Activated CD4-positive, alpha-beta memory T cell treated with anti-CD3 and anti-CD28 coated beads, Interleukin-2, amount 10 ng/mL, durations not matched to agents 7 days and 5 days (primary cell): ENCODE measurements at places on chromosomes 16 and 17.

- DNase-seq = no peak
- no peaks in the 10 kb centered on the region for H3K27me3 ChIP-seq
- peaks cover 23% of the 10 kb centered on the region for H3K4me1 ChIP-seq
- H3K4me3 ChIP-seq = no peak overlapping the region
These were observed 23.0 kb downstream of the SLC35G3 start for GRCh38 chr17:35170968-35171771.

GRCh38 chr16:66691234-66691633 is 5.3 kb downstream of the CMTM4 start:
- no peaks in the 10 kb centered on the region for H3K36me3 ChIP-seq
- H3K27ac ChIP-seq = no peak overlapping the region
- DNase-seq = no peak
- peaks cover 13% of the 10 kb centered on the region for H3K4me1 ChIP-seq
- no peak overlapping the region for H3K4me3 ChIP-seq
- peaks cover 15% of the 10 kb centered on the region for H3K27me3 ChIP-seq

DNA sequence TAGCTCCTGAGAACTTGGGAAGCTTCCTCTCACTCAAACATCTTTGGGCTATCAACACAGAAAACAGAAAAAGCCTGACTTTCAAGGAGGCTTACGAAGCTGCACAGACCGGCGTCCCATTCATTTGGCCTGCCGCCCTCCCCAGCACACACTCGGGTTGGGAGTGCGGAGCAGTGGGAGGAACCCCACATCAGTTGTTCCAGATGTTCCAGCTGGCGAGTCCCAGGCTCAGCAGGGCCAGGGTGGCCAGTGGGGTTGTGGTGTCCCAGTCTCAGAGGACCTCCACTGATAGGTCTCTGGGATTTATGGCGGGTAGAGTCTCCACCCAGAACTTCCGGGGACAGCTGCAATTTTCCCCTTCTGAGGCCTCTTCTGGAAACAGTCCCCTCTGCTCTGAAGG is 43.1 kb upstream of the DLX4 start:
- DNase-seq = no peak
- H3K4me1 ChIP-seq = no peaks in the 10 kb centered on the region

DNA sequence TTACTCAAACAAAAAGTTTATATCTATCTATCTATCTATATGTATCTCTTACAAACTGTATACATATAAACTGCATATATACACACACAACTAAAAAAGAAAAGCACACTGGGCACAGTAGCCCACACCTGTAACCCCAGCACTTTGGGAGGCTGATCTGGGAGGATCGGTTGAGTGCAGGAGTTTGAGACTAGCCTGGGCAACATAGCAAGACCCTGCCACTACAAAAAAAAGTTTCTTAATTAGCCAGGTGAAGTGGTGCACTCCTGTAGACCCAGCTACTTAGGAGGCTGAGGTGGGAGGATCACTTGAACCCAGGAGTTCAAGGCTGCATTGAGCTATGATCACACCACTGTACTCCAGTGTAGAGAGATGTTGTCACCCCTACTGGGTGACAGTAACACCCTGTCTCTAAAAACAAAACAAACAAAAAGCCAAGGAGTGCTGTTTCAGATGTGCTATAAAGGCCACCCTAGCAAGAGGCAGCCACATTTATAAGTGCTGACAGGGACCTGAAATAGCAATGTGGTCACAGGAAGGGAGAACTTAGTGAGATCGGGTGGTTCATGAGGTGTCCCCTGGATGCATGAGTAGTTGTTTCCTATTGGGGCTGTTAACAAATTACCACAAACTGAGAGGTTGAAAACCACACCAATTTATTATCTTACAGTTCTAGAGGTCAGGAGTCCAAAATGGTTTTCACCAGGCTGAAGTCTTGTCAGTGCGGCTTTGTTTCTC is 4.8 kb downstream of the CD2BP2 start:
- no peak overlapping the region for H3K4me3 ChIP-seq
- H3K4me1 ChIP-seq = peaks cover 52% of the 10 kb centered on the region
- peak; percentile 46 for DNase-seq
- peak overlapping the region; percentile 83 for H3K27ac ChIP-seq

DNA sequence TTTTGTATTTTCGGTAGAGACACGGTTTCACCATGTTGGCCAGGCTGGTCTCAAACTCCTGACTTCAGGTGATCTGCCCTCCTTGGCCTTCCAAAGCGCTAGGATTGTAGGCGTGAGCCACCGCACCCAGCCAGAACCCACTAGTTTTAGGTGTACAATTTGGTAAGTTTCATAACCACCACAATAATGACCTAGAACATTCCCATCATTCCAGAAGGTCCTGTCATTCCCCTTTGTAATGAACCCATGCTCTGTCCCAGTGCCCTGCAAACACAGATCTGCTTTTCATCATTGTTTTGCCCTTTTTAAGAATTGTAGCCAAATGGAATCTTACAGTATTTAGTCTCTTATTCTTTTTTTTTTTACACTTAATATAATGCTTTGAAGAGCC is 35.6 kb upstream of the IRF8 start:
- H3K27me3 ChIP-seq = peaks cover 5% of the 10 kb centered on the region
- no peaks in the 10 kb centered on the region for H3K4me1 ChIP-seq
- no peak overlapping the region for H3K27ac ChIP-seq
- no peak overlapping the region for H3K4me3 ChIP-seq
- no peaks in the 10 kb centered on the region for H3K36me3 ChIP-seq

GRCh38 chr16:62076886-62077285 is 40.6 kb upstream of the CDH8 start:
- H3K27me3 ChIP-seq = no peaks in the 10 kb centered on the region
- no peak for DNase-seq
- H3K4me3 ChIP-seq = no peak overlapping the region

DNA sequence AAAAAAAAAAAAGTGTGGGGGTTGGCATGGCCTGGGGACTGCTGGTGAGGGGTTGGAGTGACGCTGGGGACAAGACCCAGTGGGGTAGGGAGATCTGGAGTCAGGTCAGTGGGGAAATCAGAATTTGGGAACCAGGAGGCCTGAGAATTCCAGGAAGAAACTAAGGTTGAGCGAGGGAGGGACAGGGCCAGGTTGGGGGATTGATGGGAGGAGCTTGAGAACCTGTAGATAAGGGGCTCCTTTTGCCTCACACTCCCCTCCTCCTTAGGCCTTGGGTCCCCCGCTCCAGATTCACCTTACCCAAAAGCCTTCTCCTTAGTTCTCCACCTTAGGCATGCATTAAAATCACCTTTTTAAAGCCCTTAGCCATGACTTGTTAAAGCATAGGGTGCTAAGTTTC is 8.3 kb upstream of the PYDC1 start:
- DNase-seq = no peak
- no peak overlapping the region for H3K4me3 ChIP-seq
- no peaks in the 10 kb centered on the region for H3K4me1 ChIP-seq
- H3K27me3 ChIP-seq = peaks cover 15% of the 10 kb centered on the region
- no peak overlapping the region for H3K27ac ChIP-seq

DNA sequence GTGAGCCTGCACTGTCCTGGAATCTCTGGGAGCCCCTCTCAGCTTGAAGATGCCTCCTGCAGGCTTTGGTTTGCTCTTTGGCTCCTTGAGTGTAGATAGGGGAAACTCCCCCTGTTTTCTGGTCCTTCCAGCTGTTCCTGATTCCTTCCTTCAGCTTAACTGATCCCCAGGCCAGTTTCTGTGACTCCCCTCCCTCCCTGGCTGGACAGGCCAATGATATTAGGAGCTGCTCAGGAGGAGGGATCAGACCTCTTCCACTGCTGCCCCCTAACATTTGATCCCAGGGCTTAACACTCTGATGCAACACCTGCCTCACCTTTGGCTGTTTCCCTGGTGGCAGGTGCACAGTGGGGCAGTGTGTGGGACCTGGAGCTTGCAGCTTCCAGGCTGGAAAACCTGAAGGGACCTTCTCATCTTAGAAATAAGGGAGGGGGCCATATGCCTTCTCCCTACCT is at the start of gene TAC4:
Gene TAC4 (minus strand): TSS at position 51 of the 455 bp plus-strand sequence. CDS start 52 bp downstream, outside the sequence.
- no peak within 1 kb of the TSS for H3K4me3 ChIP-seq
- no peak within 1 kb of the TSS for H3K27ac ChIP-seq
- DNase-seq = no peak
- peaks cover 36% of the 10 kb centered on the region for H3K4me1 ChIP-seq
- peaks cover 2% of the 10 kb centered on the region for H3K36me3 ChIP-seq
- H3K27me3 ChIP-seq = peaks cover 3% of the 10 kb centered on the region

DNA sequence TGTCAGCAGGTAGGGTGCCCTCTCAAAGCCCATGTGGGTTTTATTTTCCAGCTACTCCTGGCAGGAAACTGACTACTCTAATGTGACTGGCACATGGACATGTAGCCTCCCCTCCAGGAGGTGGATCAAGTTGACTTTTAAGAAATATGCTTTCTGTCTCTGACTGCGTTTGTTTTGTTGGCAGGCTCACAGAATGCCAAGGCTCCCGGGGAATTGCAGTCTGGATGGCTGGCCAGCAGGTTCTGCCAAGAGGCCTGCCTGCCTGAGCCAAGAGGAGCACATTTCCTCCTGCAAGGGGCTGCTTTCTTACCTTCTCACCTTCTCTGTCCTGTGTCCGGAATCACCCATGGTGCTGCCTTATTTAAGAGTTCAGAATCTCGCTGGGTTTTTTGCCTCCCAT is 217.3 kb upstream of the ERCC4 start:
- no peaks in the 10 kb centered on the region for H3K27me3 ChIP-seq
- H3K4me1 ChIP-seq = no peaks in the 10 kb centered on the region
- no peaks in the 10 kb centered on the region for H3K36me3 ChIP-seq
- H3K4me3 ChIP-seq = no peak overlapping the region
- no peak for DNase-seq
- no peak overlapping the region for H3K27ac ChIP-seq

DNA sequence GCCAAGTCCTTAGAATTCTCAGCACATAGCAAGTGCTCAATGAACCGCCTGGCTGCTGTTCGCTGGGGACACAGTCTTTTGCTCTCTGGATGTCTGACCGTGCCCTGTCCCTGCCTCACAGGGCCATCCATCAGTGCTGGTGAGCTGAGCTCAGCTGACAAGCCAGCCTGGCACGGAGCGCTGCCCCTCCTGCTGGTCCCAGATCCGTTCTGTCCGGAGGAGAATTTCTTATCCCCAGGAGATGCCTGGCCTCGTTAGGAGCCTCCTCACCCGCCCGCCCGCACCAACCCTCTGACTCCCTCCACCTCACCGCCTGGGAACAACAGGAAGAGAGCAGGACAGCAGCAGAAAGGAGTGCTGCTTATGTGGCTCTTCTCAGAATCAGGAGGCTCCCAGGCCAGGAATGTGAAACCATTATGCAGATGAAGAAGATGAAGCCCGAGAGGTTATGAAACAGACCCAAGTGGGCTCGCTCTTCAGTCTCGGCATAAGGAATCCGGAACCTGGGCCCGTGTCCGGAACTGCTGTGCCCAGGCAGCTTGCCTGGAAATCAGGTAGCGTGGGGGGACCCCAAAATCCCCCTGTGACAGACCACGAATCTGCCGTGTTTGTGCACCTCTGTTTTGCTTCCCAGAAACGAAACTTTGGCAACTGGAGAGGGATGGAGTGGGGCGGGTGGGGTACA is 28.8 kb upstream of the RMI2 start:
- H3K27me3 ChIP-seq = no peaks in the 10 kb centered on the region
- no peak for DNase-seq
- no peak overlapping the region for H3K4me3 ChIP-seq
- H3K36me3 ChIP-seq = peaks cover 8% of the 10 kb centered on the region
- H3K4me1 ChIP-seq = peaks cover 40% of the 10 kb centered on the region

- H3K4me1 ChIP-seq = no peaks in the 10 kb centered on the region
- H3K4me3 ChIP-seq = no peak overlapping the region
- H3K27me3 ChIP-seq = peaks cover 9% of the 10 kb centered on the region
- H3K27ac ChIP-seq = no peak overlapping the region
These were observed 61.2 kb downstream of the AKAP1 start for GRCh38 chr17:57146273-57146672.

DNA sequence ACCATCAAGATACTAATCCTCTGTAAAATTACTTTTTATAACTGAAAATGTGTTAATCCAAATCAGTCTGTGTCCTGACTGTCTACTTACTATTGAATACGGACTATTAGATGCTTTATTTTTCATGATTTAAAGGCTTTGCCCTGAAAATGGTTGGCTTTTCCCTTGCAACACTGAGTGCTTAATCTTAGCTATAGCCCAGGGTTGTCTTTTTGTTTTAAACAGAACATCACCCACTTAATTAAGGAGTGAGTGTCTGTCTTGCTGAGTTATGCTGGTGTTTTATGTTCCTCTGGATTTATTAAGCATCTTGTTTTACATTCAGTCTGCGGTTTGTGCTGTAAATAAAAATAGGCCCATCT is 11.0 kb downstream of the FTO start:
- no peaks in the 10 kb centered on the region for H3K27me3 ChIP-seq
- H3K4me3 ChIP-seq = no peak overlapping the region
- no peak for DNase-seq
- H3K27ac ChIP-seq = no peak overlapping the region
- peaks cover 3% of the 10 kb centered on the region for H3K36me3 ChIP-seq
- H3K4me1 ChIP-seq = peaks cover 8% of the 10 kb centered on the region

- DNase-seq = no peak
- no peaks in the 10 kb centered on the region for H3K4me1 ChIP-seq
- H3K4me3 ChIP-seq = no peak overlapping the region
- no peaks in the 10 kb centered on the region for H3K36me3 ChIP-seq
These were observed 72.2 kb upstream of the GNAO1 start for GRCh38 chr16:56119133-56119532.

GRCh38 chr17:29619251-29619650 is 3.5 kb downstream of the CORO6 start:
- H3K4me3 ChIP-seq = no peak overlapping the region
- DNase-seq = no peak
- no peaks in the 10 kb centered on the region for H3K36me3 ChIP-seq
- peaks cover 24% of the 10 kb centered on the region for H3K27me3 ChIP-seq
- no peak overlapping the region for H3K27ac ChIP-seq
- H3K4me1 ChIP-seq = peaks cover 66% of the 10 kb centered on the region

GRCh38 chr17:17361867-17362539 is 58.8 kb downstream of the NT5M start:
- H3K36me3 ChIP-seq = no peaks in the 10 kb centered on the region
- no peak for DNase-seq
- no peak overlapping the region for H3K27ac ChIP-seq
- H3K4me3 ChIP-seq = no peak overlapping the region
- no peaks in the 10 kb centered on the region for H3K4me1 ChIP-seq

DNA sequence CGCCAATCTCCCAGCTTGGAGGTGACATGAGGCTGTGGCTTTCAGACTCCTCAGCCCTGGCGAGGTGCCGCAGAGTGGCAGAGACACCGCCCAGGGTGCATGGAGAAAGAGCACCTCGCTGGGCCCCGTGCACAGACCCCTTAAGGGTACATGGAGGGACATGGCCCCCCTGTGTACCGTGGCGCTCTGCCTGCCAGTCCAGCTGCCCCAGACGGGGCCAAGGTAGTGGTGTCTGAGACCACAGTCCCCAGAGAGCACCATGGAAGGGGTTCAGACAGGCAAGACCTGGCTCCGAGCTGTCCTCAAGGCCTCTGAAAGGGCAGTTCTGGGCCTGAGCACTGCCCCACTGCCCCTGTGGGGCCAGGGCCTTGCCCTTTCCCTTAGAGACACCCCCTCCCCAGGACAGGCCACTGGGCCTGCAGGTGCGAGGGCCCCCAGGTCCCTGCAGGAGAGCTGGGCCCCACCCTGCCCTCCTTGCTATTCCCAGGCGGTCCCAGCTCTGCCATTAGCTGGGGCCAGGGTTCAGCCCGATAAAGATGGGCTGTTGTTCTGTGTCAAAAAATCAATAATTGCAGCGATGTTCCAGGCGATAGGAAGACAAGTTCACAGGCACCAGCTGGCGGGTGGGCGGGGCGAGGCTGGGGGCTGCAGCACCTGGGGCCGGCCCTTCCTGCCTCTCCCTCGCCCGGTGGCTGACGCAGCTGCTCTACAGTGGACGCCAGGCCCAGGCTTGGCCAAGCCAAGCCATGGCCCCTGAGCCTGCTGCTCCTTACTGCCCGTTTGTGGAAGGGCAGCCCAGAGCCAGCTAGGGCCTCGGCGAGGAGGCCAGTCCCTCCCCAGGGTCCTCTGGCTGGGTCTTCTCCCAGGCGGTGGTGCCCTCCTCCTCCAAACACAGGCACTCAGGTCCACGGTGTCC is 51.7 kb downstream of the ZFPM1 start:
- H3K4me1 ChIP-seq = peaks cover 1% of the 10 kb centered on the region
- no peak overlapping the region for H3K4me3 ChIP-seq
- no peaks in the 10 kb centered on the region for H3K27me3 ChIP-seq
